Activated CD4-positive, alpha-beta T cell treated with anti-CD3 and anti-CD28 coated beads for 24 hours (primary cell): ENCODE measurements at places on chromosomes 2 and 18.

DNA sequence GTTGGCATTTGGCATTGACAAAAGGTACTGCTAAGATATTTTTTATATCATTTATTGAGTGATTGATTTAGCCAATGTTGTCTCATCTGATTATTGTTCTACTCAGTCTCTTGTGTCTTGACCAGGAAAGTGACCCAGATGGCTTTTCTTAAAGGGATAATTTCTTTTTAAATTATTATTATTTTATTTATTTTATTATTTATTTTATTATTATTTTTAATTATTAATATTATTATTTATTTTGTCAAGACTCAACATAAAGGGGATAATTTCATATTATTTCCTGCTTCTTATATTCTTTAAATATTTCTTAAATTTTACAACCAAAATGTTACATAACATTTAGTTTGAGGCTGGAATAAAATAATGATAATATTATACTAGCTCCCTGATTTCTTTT, 27.1 kb downstream of the DYNC2LI1 start:
- no peak for DNase-seq

- no peak for DNase-seq
These were observed 219.6 kb downstream of the RND3 start for GRCh38 chr2:150267651-150268415.

GRCh38 chr18:39341129-39341528, 1775.5 kb upstream of the CELF4 start:
- no peak for DNase-seq

GRCh38 chr18:39494211-39494896, 1928.8 kb upstream of the CELF4 start:
- no peak for DNase-seq

GRCh38 chr2:140542627-140543026, 1588.2 kb downstream of the LRP1B start:
- no peak for DNase-seq

- no peak for DNase-seq
These were observed 1.8 kb upstream of the HJURP start for GRCh38 chr2:233856184-233856583.
